Effector memory CD8-positive, alpha-beta T cell (primary cell): ENCODE measurements at places on chromosomes 1 and 21.

GRCh38 chr1:246565751-246566127 is 322 bp downstream of the TFB2M start:
- DNase-seq: no peak
- peak overlapping the region; percentile 100 for H3K4me3 ChIP-seq
- peaks cover 34% of the 10 kb centered on the region for H3K4me1 ChIP-seq
- H3K27me3 ChIP-seq: no peaks in the 10 kb centered on the region

GRCh38 chr21:28624626-28625025 is 368.1 kb downstream of the LTN1 start:
- H3K4me3 ChIP-seq: no peak overlapping the region
- H3K4me1 ChIP-seq: peaks cover 17% of the 10 kb centered on the region
- no peak for DNase-seq

GRCh38 chr1:54816951-54817350 is 15.8 kb upstream of the TTC22 start:
- DNase-seq: no peak
- peaks cover 17% of the 10 kb centered on the region for H3K4me1 ChIP-seq
- H3K27ac ChIP-seq: peak overlapping the region; percentile 47
- H3K4me3 ChIP-seq: no peak overlapping the region

DNA sequence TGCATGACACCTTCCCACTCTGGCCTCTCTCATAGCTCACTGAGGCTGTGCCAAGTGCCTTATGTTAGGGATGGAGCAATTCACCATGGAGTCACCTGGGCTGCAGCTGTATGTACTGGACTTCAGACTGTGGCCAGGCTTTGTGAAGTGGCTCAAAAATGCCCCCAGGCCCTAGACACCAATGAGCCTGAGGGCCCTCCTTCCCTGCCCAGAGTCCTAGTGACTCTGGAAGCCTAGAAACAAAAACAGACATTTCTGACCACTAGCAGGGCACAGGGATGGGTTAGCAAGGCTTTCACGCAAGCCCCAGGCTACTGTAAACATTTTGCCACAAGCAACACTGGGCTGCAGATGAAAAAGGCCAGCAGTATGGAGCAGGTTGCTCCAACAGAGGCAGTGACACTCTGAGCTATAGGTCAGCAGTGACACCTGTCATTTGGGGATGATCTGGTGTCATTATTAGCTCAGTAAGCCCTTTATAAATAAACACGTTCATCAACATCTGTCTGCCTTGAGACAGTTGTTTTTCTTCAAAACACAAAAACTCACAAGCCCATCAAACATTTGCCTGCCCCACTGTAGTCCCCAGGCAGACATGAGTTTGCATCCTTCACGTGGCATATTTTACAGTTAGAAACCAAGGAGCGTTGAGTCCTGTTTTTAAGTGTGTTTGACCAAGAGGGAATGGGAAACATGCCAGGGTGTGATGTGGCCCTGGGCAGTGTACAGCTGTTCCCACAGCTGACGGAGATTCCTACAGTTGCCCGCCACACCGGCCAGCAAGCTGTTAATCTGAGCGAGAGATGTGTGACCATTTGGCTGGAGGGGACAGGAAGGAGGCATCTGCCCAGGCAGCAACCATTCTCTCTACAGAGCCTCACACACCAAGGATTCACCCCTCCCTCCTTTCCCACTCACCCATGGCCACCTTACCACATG is 66.8 kb downstream of the KCNN3 start:
- DNase-seq: no peak
- no peak overlapping the region for H3K27ac ChIP-seq
- no peak overlapping the region for H3K4me3 ChIP-seq

- H3K4me1 ChIP-seq: peaks cover 6% of the 10 kb centered on the region
- H3K27me3 ChIP-seq: no peaks in the 10 kb centered on the region
- no peak overlapping the region for H3K27ac ChIP-seq
- H3K4me3 ChIP-seq: no peak overlapping the region
- peaks cover 4% of the 10 kb centered on the region for H3K36me3 ChIP-seq
Measured at GRCh38 chr1:115655306-115655663, 13.5 kb downstream of the VANGL1 start.

GRCh38 chr1:182166750-182167149 is 105.2 kb upstream of the ZNF648 start:
- H3K27me3 ChIP-seq: peaks cover 20% of the 10 kb centered on the region
- H3K4me1 ChIP-seq: no peaks in the 10 kb centered on the region
- H3K27ac ChIP-seq: no peak overlapping the region
- no peaks in the 10 kb centered on the region for H3K36me3 ChIP-seq
- no peak for DNase-seq
- no peak overlapping the region for H3K4me3 ChIP-seq
